Stimulated activated naive CD4-positive, alpha-beta T cell treated with Interleukin-2 at 50 U/mL for 16 hours (primary cell): ENCODE measurements at places on chromosomes 3 and 15.

GRCh38 chr15:34436126-34436955 is 1.3 kb downstream of the GOLGA8A start:
- peak; percentile 13 for DNase-seq

- no peak for DNase-seq
Measured at GRCh38 chr15:45106002-45106790, 7.8 kb downstream of the DUOX2 start.

DNA sequence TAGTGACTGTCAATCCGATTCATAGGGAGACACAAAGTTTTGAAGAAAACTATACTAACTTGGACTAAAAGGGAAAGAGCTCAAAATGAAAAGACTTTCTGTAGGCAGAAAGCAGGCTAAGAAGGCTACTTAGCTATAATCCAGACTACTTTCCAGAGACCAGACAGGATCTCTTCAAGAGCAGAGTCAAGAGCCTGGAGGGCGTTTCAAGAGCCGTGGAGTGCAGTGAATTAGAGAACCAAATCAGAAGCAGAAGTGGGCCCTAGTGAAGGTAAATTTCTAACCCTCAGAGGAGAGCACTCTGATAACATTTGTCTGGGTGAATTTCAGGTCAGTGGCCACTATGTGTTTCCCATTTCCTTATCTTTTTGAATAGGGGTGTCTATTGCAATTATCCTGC is 76.4 kb downstream of the CGGBP1 start:
- DNase-seq: no peak

DNA sequence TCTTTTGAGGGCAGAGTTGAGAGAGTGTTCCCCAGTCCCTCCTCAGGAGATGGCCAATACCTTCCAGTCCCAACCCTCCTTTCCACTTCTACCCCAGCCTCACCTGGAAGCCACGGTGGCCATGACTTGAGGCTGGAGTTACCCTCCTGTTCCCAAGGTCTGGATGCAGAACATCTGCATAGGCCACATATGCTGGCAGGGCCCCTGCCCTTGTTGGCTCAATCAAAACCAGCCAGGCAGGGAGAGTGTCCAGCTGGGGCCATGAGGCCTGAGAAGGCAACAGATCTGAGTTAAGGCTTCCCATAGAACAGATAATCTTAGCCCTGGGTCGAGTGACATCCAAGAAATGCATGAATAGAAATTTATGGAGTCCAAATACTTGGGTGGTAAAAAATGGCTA is 23.6 kb upstream of the VIPR1 start:
- no peak for DNase-seq

DNA sequence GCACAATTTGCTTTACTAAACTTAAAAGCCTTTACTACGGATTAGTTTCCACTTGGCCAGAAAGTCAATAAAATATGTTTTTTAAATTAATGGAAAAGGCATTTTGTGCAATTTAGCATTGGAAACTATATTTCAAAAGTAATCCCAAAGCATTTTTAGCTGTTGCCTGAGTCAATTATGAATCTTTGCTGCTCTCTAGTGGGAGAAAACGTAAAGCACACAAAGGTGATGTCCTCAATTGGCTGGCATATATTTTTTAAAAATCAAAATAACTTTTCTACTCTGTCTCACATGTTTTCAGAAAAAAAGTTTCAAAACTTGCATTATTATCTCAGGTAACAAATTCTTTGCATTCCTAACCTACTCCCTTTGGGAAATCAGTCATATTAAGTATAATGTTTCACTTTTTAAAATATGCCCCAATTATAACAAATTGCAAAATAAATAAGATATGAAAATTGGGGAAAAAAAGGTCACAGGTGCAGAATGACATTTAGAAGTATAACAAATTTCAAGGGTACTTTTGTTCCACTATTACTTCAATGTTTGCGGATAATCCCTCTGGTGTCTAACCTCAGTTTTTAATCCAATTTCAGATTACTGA is 47.2 kb upstream of the TEX55 start:
- no peak for DNase-seq

DNA sequence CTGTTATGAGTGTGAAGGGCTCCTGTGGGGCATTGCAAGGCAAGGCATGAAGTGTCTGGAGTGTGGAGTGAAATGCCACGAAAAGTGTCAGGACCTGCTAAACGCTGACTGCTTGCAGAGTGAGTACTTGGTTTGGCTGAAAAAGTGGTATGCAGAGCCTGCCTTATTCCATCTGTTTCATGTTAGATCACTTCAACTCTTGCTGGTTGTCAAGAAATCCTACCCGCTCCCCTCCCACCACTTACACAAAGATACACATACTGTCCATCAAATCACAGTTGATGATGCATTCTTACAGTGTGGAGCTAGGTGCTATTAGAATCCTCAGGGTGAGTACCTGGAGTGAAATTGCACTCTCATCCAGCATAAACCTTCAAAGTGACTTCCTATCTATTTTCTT is 272.1 kb downstream of the UNC13C start:
- no peak for DNase-seq

DNA sequence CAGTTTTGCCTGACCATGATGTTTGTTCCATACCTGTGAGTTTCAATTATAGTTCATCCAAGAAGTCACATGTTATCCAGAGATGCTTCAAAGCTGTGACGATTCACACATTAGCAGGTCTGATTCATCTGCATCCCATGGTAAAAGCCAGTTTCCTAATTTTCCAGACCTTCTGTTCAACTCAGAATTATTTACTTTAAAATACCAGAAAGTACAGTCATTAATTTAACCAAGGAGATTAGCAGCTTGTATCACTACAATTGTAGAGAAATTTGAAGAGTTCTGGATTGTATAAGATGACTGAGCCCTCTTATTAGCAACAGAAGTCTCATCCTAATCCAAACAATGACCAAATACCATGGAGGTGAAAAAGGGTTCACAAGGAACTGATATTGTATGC is 76.1 kb upstream of the THBS1 start:
- no peak for DNase-seq

DNA sequence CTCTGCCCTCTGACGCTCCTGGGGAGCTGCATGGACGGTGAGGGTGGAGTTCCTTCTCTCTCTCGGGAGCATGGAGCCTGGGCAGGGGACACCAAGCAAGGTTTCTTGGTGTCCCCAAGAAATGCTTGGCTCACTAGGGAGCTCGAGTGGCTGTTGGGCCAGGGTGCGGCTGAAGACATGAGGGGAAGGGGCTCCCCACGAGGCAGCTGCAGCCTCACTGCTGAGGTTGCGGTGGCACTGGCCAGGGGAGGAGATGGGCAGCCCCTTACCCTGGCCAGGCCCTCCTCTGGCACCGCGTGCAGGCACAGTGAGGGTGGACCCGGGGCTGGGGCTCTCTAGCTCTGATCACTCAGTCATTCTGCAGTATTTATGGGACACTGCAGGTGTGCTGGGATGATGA is 43.5 kb upstream of the SLC41A3 start:
- no peak for DNase-seq

DNA sequence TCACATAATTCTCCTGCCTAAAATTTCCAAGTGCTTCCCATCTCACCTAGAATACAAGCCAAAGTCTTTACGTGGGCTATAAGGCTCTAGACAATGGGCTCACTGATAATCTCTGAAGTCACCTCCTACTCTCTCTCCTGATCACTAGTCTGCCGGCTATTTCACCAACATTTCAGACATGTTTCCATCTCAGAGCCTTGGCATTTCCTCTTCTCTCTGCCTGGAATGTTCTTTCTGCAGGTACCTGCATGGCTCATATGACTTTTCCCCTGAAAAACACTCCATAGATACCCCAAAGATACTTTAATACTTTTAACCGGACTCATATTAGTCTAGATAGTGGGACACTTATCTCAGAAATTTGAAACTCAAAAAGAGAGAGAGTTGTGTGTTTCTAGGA is 32.7 kb downstream of the CD200 start:
- DNase-seq: no peak

DNA sequence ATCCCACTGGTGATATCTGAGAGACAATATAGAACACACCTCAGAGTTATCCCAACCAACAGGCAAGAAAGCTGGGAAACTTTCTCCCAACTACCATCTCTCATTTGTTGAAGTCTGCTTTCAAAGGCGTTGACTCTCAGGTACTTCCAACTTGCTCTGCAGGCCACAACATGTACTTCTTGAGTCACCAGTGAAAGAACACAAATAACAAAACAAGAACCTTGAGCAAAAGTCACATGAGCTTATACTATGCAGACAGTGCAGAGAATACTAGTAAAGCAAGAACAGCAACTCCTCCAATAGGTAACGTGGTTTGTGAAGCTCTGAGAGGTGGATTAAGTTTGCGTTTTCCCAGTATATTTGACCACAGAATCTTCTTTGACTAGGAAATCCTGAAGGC is 20.6 kb downstream of the SNTN start:
- no peak for DNase-seq

GRCh38 chr3:187694801-187695200 is 7.6 kb downstream of the RTP2 start:
- no peak for DNase-seq

GRCh38 chr3:126896067-126896441 is 86.9 kb upstream of the PLXNA1 start:
- no peak for DNase-seq

DNA sequence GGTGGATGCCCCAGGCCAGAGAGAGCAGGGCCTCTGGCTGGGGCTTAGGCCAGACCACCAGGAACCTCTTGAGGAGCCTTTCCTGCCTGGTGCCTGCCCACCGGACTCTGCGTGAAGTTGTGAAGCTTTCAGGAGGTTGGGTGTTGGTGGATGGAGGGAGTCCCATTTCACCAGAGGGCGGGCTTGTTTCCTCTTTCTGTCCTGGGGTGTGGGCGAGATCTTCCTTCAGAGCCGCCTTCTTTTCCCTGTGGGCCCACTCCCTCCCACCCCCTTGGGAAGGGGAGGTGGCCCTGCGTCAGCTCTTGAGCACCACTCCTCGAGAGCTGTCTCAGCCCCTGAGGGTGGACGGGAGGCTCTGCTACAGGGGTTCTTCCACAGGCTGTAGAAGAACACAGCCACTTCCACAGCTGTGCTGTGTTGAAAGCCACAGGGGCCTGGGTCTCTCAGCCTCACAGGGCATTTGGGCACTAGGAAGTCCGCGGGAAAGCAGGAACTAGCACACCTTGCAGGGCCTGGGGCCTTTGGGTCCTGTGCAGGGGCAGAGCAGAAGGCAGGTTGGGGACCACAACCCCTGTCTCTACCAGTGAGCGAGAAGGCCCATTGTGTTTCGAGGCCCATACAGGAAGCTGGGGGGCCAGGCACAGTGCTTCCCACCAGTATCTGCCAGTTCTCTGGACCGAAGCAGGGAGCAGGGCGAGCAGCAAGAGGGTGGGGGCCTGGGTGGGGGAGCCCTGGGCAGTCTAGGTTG is 2.1 kb downstream of the AMIGO3 start:
- no peak for DNase-seq

GRCh38 chr15:36109943-36110658 is 469.3 kb upstream of the CDIN1 start:
- no peak for DNase-seq

DNA sequence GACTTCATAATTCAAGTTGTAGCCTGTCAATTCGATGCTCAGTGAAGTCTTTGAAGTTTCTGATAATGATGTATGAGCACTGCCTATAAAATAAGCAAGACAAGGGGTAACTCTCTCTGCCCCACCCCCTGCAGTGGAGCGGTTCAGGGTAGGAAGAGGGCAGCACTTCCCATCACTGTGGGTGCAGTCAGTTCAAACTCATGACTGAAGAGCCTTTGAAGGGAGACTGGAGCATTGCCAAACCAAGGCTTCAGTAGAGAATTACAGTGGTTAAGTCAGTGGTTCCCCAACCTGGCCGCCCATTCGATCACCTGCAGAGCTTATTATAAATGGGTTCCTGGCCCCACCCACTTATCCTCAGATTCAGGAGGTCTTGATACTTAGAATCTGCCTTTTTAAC is 190.6 kb downstream of the SHQ1 start:
- no peak for DNase-seq

DNA sequence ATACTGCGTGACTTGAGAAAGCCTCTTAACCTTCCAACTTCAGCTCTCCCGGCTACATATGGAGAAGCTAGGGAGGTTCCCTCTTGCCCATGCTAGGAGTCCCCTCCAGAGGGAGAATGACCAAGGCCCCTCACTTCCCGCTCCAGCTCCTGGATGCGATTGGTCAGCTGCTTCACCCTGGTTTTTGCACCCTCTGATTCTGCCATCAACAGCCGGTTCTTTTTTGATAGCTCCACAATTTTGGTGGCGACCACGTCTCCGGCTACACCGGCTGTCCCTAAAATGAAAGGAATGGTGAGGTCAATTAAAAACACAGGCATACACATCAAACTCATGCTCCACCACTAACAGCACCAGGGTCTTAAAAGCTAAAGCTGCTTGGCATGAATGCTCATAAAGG is 20.6 kb downstream of the CCDC13 start:
- DNase-seq: no peak

- no peak for DNase-seq
Measured at GRCh38 chr3:1528621-1529020, 435.8 kb downstream of the CNTN6 start.

GRCh38 chr15:62975515-62975914 is 67.0 kb upstream of the TPM1 start:
- no peak for DNase-seq

DNA sequence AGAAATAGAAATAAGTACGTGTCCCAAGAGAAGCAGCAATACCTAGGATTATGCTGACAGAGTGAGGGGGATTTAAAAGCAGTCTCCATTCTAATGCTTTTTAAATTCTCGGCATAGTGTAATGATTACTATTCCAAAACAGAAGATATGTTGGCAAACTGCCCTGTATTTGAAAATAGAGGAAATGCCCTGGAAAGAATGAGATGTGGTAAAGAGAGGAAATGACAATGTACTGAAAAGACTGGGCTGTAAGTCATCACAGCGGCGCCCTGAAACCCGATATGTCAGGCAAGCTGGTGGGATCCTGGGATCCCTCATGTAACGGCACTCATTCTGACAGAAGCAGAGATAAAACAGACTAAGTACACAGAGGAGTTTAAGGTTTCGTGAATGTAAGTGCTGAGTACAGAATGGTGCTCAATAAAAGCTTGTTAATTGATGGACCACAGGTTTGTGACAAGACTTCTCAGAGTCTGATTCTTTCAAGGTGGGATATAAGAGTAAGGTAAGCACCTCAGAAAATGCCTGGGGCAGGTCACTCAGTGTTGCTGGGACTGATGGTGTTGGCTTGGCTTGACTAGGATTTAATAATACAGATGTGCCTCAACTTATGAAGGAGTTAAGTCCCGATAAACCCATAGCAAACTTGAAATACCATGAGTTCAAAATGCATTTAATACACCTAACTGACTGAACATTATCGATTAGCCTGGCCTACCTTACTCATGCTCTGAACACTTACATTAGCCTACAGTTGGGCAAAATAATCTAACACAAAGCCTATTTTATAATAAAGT is 91.4 kb downstream of the NFKBIZ start:
- no peak for DNase-seq

GRCh38 chr3:13863965-13864595 is 15.8 kb downstream of the WNT7A start:
- no peak for DNase-seq

- no peak for DNase-seq
Measured at GRCh38 chr3:136712941-136713340, 39.2 kb downstream of the STAG1 start.

GRCh38 chr3:101204246-101204645 is 116.1 kb downstream of the IMPG2 start:
- no peak for DNase-seq

GRCh38 chr3:74027121-74027520 is 402.4 kb upstream of the PDZRN3 start:
- no peak for DNase-seq

- DNase-seq: no peak
Measured at GRCh38 chr3:177618873-177619733, 421.8 kb upstream of the TBL1XR1 start.

- no peak for DNase-seq
Measured at GRCh38 chr3:171995486-171995885, 43.9 kb upstream of the FNDC3B start.

- DNase-seq: no peak
Measured at GRCh38 chr15:53453253-53454105, 306.0 kb downstream of the WDR72 start.
